ENCODE measurements at places on chromosomes 3 and 15. TPM values are rescaled to one million over a fixed set of nuclear protein-coding genes. Genes with fewer than 3 reads are reported as not detected.

Gene VIPR1
- 9.3 TPM for total RNA-seq

Gene AQR
- 21.9 TPM for total RNA-seq

DNA sequence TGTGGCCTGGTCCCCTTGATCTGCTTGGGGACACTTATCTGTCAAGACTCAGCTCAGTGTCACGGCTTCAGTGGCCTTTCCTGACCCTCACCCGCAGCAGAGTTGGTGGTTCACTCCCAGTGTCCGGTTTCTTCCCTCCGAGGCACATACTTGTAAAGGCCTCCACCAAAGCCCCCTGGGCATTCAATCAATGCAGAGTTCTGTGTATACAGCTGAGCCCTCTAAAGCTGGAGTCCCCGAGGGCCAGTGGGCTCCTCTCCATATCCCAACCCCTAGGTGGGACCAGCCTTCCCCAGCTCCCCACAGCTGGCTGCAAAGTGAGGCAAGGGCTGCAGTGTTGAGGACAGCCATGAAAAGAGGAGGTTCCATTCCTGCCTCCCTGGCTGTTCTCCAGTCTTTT is 70.9 kb upstream of the RGMA start:
- no peaks in the 10 kb centered on the region for H3K4me1 ChIP-seq
- H3K4me3 ChIP-seq = no peak overlapping the region
- H3K27me3 ChIP-seq = no peaks in the 10 kb centered on the region
- DNase-seq = no peak
- no peaks in the 10 kb centered on the region for H3K36me3 ChIP-seq

- H3K4me1 ChIP-seq = peaks cover 61% of the 10 kb centered on the region
- no peaks in the 10 kb centered on the region for H3K36me3 ChIP-seq
Measured at GRCh38 chr3:25453619-25454004, 25.5 kb downstream of the RARB start.

- DNase-seq = no peak
- H3K4me3 ChIP-seq = no peak overlapping the region
- no peaks in the 10 kb centered on the region for H3K36me3 ChIP-seq
- peaks cover 11% of the 10 kb centered on the region for H3K4me1 ChIP-seq
- no peak overlapping the region for H3K27ac ChIP-seq
Measured at GRCh38 chr3:138351916-138352550, 3.7 kb downstream of the MRAS start.

- no peak for DNase-seq
- peak overlapping the region; percentile 91 for H3K27ac ChIP-seq
- H3K4me3 ChIP-seq = peak overlapping the region; percentile 47
- H3K36me3 ChIP-seq = peaks cover 5% of the 10 kb centered on the region
Measured at GRCh38 chr3:50299929-50300680, 900 bp upstream of the HYAL3 start.

DNA sequence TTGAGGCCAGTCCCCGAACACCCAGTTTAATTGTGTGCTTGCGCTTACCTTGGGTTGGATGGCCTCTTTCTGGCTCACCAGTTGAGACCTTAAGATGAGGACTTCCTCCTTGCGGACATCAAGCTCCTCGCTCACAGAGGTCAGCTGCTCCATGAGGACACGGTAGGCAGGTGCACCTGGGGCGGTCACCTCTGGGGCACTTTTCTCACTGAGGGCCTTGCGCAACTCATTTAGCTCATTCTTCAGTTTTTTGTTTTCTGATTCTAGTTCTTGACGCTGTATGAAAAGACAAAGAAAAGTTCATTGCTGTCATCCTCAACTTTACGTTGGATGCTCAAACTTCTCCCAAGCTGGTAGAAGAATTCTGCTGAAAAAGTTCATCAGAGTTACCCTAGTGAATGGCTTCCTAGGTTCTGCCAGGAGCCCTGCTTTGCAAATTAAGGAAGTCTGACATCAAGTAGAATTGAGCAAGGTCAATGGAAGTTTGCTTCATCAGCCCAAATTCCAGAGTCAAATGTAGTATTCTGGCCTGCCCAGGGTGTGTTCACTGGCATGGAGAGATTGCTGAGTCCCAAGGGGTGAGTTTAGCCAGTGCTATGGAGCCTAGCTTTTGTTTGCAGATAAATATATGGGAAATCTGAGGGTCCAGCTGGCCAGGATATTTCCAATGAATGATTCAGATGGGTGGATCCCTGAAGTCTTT is 55.8 kb upstream of the MYO5C start:
- no peaks in the 10 kb centered on the region for H3K4me1 ChIP-seq
- H3K27ac ChIP-seq = no peak overlapping the region
- H3K36me3 ChIP-seq = no peaks in the 10 kb centered on the region
- DNase-seq = no peak
- no peak overlapping the region for H3K4me3 ChIP-seq

DNA sequence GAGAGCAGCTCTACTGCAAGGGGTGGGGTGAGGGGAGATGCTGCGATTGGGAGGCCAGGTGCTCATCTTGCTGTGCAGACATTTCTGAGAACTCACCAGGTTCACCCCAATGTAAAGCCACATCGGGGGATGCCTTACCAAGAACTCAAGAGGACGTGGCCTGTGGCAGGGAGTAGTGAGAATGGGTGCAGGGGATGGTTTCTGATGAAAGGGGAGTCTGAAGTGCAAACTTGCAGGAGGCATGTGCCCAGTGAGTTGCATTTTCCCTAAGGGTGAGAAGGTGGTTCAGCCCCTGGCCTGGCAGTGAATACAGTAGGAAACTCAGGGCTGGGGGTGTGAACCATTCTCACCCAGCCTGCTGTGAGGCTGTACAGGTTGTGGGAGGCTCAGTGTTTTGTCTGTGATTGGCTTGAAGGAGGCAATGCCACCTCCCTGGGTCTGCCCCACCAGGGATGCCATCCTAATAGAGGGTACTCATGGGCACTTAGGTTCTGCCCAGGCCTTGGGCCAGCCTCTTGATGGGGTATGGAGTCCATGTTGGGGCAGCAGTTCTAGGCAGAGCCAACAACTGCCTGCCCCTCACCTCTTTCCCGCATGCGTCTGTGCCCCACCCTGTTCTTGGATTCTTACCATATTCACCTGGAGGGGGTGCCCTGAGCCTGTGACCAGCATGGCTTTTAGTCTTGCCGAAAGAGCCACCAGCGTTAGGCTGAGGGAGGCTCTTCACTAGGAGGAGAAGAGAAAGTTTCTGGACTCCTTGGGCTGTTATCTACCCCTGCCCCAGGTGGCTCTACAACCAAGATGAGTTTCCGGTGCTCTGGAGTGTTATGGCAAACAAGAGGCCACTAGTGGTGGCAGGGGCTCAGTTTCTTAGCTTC is 4.5 kb downstream of the HEMK1 start:
- H3K27me3 ChIP-seq = no peaks in the 10 kb centered on the region
- no peak overlapping the region for H3K4me3 ChIP-seq
- peaks cover 8% of the 10 kb centered on the region for H3K36me3 ChIP-seq
- no peak overlapping the region for H3K27ac ChIP-seq
- DNase-seq = no peak

Measured in vagina (tissue), 2 donors.